ENCODE measurements at places on chromosomes 5 and 9. TPM values are rescaled to one million over a fixed set of nuclear protein-coding genes. Genes with fewer than 3 reads are reported as not detected.

The LCN2 gene
- total RNA-seq, result not detected

The PCDHGA2 gene
- 1.6 TPM for total RNA-seq

The LOX gene
- 41.8 TPM for total RNA-seq

The ZNF608 gene
- total RNA-seq, result 18.2 TPM

The ELAVL2 gene
- total RNA-seq, result 1.8 TPM

The TARS1 gene
- 220 TPM for total RNA-seq

The PCDHGA6 gene
- 7.2 TPM for total RNA-seq

The PCDHGA12 gene
- 12.0 TPM for total RNA-seq

The TEX48 gene
- total RNA-seq, result not detected

The SLC28A3 gene
- not detected for total RNA-seq

The GABRA1 gene
- total RNA-seq, result not detected

The LCN15 gene
- not detected for total RNA-seq

The UGT3A1 gene
- not detected for total RNA-seq

Measured in vein endothelial cell (primary cell).